NCI-H1105 treated with DMSO at 0.1 percent for 48 hours (cell line): ENCODE measurements at places on chromosomes 6 and 20.

DNA sequence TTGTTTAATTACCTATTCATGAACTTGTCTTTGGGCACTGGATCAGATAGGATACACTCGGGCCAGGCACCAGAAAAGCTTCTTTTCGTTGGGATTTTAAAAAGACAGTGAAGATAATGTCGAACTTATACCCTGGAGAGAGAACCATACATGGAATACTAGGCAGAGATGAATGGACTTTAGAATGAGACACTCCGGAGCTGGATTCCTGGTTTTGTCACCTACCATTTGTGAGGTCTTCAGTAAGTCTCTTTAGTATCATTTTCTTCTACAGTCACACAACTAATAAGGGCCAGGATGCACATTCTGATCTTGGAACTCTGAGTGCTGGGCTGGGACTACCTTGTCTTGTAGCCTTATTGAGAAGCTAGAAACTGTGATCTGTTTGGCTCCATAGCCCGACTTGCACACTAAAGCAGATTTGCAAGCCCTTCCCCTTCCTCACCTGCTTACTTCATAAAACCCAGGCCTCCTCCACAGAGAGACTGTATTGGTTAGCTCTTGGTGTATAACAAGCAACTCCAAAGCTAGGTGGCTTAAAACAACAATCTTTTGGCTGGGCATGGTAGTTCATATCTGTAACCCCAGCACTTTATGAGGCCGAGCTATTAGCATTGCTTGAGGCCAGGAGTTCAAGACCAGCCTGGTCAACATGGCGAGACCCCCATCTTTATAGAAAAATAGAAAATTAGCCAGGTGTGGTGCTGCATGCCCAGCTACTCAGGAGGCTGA lies 7.4 kb upstream of the IFT52 start:
- no peak for DNase-seq

GRCh38 chr6:73200735-73201134 lies 24.6 kb downstream of the KHDC1L start:
- no peak for DNase-seq

- peak; percentile 68 for DNase-seq
Measured at GRCh38 chr6:19024737-19025136, 637.6 kb downstream of the RNF144B start.

GRCh38 chr6:132101535-132101934 lies 150.4 kb upstream of the CCN2 start:
- DNase-seq = no peak

DNA sequence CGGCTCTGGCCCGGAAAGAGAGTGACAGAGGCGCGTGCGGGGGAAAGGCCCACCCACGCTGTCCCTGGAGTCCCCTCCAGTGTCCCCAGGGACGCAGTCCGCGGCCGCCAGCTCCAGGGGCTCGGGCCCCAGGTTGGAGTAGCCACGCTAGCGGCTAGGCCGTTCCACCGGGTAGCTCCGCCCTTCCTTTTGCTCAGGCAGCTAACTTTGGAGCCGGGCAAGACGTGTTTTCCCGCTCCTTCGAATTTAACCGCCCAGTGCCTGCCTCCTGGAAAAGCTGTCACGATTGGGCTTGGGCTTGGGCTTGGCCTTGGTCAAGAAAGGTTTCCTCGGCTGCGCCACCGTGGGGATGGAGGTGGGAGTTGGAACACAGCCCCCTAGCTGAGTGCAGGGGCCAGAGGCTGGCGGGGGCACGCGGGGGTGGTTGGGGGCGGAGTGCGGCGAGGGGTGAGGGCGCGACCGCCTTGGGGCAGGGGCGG lies 4.7 kb downstream of the LINC00237 start:
- DNase-seq = no peak

GRCh38 chr6:5025911-5026819 lies 22.3 kb upstream of the RPP40 start:
- DNase-seq = peak; percentile 70

GRCh38 chr6:105595829-105596228 lies 192.9 kb upstream of the PREP start:
- no peak for DNase-seq

DNA sequence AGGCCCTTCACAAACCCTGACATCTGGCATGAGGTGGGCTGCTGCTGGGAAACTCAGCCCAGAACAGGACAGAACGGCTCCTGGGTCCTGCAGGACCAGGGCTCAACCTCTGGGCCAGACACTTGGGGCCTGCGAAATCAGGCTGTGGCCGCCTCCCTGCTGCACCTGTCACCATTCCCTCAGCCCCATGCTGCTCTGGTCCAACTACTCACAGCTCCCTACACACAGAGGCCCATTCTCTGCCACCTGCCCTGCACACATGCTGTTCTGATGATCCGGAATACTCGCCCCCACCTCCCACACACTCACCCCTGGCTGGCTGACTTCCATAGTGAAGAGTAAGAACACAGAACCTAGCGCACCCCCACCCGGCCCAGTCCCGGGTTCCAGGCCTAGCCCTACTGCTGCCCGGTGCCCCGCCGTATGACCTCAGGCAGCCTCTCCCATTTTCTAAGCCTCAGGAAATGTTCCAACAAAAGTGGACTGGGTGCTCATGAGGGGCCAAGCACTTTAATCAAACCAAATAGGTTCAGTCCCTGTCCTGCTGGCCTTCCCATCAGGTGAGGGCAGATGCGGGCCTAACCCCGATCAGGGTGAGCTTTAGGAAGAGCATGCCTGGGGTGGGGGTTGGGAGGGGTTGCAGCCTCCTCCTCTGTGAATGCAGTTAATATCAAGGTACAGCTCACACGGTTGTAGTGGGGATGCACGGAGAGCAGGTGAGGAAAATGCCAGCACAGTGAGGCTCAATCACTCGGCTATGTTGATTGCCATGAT lies 3.9 kb downstream of the PEDS1 start:
- no peak for DNase-seq

GRCh38 chr6:62390401-62390800 lies 104.4 kb upstream of the KHDRBS2 start:
- DNase-seq = no peak

DNA sequence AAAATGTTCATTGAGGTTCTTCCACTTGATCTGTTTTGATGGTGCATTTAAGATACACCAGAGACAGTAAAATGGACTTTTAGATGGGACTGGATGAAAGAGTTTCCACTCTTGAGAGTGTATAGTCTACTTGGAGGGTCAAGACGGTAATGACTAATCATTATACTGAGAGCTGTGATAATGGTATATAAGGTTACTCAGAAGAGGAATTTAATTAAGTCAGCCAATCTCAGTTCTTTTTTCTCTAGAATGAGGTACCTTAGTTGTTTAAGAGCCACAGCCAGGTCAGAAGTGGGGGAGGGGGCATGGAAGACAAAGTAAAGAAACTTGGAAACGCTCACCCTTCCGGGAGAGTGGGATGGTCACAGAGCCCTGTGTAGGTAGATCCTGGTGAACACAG lies 123.9 kb downstream of the MAP3K4 start:
- DNase-seq = no peak

DNA sequence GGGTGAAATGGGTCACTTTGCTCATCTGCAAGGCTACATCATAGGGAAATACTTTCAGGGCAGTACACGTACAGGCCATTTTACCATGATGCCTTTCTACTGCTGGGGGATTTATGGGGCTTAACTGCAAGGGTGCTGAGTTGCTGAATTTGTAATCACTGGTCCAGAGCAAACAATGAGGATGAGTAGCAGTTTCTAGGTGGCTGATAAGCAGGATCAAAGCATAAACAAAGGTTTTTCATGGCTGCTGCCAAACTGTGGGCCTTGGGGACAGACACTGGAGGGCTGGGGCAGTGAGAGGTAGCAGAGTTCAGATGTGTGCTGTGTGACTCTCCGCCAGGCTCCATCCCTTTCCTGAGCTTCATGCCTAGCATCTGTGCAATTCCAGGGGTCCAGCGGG lies 68.3 kb downstream of the CNBD2 start:
- DNase-seq = no peak

- DNase-seq = no peak
Measured at GRCh38 chr6:131124336-131125071, 10.8 kb upstream of the AKAP7 start.

DNA sequence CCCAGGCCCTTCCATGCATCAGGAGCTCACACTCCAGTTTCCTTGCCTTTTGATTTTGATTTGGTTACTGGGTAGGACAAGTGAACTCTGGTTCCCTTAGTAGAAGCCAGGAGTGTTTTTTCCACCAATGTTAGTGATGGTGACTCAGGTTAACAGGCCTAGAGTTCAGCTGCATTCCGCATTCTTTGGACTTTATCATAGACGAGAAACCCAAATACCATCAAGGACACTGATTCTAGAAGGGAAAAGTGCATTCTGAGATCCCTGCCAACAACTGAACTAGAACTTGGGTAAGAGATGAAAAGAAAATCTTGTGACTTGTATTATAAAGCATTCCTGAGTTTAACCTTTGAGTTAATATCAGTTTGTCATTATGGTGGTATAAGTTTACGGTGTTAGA lies 8.9 kb downstream of the GSS start:
- no peak for DNase-seq

- DNase-seq = no peak
Measured at GRCh38 chr6:142459271-142459670, 157.5 kb downstream of the ADGRG6 start.

GRCh38 chr6:139156551-139156950 lies 21.7 kb downstream of the HECA start:
- DNase-seq = no peak

- DNase-seq = peak; percentile 99
Measured at GRCh38 chr20:33554914-33555420, 65.1 kb downstream of the CBFA2T2 start.

DNA sequence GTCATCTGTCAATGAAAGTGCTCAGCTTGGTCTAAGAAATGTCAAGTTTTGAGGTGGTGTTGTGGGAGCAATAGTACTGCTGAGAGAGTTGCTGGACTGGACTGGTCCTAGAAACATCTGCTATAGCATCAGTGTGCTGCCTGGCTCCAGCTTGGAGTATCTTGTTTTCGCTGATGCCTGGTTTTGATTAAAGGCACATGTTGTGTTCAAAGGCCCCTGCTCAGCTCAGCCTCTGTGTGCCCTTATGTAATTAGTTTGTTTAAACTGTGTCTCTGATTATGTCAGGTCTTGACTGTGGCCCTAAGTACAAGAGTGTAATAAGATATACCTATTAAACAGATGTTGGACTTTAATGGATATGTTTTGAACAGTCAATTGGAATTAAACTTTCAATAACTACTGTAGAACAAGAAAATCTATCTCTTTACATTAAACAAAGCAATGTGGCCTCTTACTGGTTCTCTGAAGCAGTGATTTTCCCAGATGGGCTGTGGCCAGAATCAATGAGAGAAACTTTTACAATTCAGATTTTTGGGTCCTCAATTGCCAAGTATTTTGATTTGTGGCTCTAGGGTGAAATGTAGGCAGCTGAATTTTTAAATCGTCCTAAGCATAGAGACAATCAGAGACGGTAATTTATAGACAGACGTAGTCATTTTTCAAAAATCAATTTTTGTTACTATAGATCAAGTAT lies 668.2 kb downstream of the DHX35 start:
- no peak for DNase-seq

GRCh38 chr6:25971187-25971821 lies 8.7 kb downstream of the TRIM38 start:
- no peak for DNase-seq

- no peak for DNase-seq
Measured at GRCh38 chr6:128848212-128848935, 34.6 kb upstream of the LAMA2 start.

GRCh38 chr6:44062771-44063560 lies 64.3 kb downstream of the MRPL14 start:
- DNase-seq = no peak

- no peak for DNase-seq
Measured at GRCh38 chr6:4157506-4157905, 22.1 kb upstream of the ECI2 start.

GRCh38 chr6:136079701-136080565 lies 170.2 kb downstream of the MTFR2 start:
- DNase-seq = no peak

DNA sequence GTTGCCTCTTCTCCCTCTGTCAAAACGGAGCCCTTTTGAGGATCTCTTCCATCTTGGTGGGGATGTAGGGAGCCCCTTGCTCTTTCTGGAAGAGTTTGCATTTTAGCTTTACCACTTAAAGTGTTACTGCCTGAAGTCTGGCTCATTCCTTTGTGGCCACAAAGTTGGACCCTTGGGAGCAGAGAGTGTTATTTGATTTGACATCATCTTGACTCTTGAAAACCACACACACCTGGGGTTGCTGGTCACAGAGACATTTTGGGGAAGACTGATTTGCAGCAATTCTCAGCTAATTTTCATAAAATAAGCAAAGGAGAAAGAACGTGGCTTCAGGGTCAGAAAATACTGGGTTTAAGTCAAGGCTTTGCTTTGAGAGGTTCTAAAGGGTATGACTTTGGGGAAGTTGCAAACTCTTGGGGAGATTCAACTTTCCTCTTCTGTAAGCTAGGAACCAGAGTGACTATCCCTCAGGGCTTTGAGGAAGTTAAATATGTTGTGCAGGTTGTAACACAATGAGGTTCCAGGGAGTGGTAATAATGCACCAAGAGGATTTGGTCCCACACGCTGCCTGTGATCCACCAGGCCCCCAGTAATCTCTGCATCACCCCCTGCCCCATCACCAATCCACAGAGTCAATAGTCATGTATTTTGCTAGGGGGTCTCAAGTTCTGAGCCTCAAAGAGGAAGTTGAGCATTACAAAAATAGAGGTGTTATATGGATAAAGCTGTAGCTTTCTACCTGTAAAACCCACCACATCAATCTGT lies 141.6 kb upstream of the SLC24A3 start:
- DNase-seq = no peak

- DNase-seq = no peak
Measured at GRCh38 chr6:127956260-127956888, 55.5 kb upstream of the THEMIS start.

DNA sequence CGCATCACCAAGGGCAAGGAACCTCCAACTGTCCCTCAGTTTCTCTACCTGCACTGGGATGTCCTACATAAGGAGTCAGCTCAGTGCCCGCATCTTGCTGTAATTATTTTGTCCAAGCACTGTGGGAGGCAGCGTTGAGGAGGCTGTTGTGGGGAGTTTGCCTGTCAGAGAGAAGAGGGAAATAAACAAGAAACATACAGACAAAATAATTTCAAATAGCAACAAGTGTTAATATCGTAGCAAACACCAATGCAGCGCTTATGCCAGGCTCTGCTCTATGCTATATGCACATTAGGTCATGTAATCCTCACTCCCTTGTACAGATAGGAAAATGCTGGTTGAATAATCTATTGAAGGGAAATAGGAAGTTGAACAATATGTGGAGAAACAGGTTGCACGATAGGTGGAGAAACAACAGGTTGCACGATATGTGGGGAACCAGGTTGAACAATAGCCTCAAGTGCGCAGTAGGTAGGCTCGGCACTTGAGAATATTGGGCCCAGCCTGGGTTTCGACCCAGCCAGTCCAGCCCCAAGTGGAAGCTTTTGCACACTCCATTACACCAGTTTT lies 91.2 kb upstream of the SIRPA start:
- DNase-seq = peak; percentile 38

GRCh38 chr6:37676071-37676470 lies 21.6 kb downstream of the MDGA1 start:
- no peak for DNase-seq

DNA sequence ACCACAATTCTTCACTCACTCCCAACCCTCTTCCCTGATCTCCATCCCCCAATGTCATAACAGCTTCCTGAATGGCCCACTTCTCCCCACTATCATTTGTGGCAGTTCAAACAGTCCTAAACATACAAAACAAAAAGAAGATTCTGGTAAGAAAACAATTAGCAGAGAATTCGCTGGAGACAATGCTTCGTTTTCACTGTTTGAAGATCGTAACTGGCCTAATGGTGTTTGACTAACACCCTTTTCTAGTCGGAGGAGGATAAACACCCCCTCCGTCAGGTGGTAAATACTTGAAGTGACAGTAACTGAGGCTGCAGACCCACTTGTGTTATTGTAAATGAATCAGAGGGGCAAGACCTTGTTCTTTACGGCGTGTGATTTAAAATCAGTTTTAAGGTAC lies 3.8 kb downstream of the EYA2 start:
- no peak for DNase-seq

- DNase-seq = no peak
Measured at GRCh38 chr20:25669826-25670422, 26.7 kb downstream of the ZNF337 start.
